ENCODE measurements at places on chromosomes 2 and 18.

- DNase-seq, result no peak
These were observed 287.2 kb upstream of the LINC00305 start for GRCh38 chr18:64436111-64436510.

- no peak for DNase-seq
These were observed 48.4 kb downstream of the MAP2 start for GRCh38 chr2:209472112-209472832.

GRCh38 chr2:63777816-63778215 lies 63.9 kb upstream of the UGP2 start:
- DNase-seq, result no peak

DNA sequence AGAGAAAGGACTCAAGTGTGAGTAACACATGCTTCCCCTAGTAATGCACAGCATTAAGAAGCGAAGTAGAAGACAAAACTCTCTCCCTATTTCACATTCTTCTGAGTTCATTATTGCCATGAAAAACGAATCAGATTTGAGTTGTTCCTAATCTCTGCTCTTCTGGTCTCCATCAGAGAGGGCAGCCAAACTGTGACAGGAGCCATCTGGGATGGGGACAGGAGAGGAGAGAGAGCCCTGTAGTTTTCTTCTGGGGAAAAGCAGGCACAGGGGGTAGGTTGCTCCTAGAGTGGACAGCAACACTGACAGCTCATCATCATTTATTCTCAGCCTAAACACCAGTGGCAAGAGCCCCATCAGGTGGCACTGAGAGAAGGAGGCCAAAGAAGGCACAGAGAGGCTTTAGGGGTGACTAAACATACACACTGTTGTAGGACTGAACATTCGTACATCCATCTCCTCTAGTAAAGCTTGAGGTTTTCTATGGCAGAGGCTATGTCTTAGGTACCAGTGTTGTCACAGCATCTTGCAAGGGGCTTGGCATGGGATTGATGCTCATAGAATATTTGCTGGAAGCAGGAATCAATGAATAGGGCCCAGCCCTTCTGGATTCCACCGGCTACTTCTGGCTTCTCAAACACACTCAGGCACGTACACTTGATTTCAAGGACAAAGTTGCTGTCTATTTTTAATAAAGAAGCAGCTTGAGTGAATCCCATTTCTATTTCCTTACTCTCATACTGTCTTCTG lies 33.1 kb downstream of the SLC8A1 start:
- no peak for DNase-seq

DNA sequence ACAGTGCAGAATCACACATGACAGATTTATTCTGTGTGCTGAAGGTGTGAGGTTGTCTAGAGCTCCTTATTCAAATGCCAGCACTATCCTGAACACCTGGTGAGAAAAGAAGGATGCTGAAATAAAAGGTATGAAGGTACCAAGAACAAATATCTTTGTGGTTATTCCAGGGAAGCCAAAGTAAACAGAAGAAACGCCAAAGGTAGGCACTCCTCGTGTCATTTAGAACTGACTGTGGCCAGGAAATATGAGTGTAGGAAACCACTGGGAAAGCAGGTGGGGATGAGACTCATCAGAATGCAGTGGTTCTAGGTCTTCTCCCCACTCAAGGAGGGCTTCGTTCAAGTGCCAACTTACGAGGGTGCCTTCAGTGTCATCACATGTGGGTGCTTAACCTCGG lies 80.8 kb downstream of the KIF5C start:
- no peak for DNase-seq

- no peak for DNase-seq
These were observed 85.2 kb downstream of the HS1BP3 start for GRCh38 chr2:20565623-20566236.

DNA sequence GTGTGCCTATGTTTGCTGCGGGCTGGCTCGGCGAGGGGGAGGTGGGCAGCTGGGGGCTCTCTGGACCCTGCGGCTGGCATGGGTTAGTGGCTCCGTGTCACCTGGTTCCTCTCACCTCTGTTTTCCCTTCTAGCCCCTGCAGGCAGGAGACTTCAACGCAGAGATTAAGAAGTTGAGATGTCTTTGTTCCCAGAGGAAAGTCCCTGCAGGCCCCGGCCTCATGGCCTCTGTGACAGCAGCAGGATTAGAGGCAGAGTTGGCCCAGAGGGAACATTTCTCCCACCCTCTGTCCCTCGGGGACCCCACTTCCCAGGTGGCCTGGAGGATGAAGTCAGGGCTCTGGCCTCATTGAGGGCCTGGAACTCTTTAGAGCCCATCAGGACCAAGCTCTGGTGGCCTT lies 56.5 kb downstream of the HPCAL1 start:
- DNase-seq, result no peak

- no peak for DNase-seq
These were observed 208.6 kb downstream of the MYO1B start for GRCh38 chr2:191453761-191454160.

DNA sequence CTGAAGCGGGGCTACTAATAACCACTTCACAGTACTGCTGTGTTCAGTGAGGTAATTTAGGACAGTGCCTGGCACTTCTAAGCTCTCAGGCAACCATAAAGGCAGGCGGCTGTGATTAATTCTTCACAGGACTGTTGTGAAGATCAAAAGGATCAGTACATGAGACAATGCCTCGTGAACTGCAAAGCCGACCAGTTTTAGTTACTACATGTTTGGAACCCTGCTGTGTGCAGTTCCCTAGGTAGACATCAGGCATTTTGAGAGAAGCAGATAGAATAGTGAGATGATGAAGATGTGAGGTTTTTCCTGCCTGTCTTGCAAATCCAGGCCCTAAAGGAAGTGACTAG lies 19.1 kb downstream of the EFHD1 start:
- DNase-seq, result no peak

DNA sequence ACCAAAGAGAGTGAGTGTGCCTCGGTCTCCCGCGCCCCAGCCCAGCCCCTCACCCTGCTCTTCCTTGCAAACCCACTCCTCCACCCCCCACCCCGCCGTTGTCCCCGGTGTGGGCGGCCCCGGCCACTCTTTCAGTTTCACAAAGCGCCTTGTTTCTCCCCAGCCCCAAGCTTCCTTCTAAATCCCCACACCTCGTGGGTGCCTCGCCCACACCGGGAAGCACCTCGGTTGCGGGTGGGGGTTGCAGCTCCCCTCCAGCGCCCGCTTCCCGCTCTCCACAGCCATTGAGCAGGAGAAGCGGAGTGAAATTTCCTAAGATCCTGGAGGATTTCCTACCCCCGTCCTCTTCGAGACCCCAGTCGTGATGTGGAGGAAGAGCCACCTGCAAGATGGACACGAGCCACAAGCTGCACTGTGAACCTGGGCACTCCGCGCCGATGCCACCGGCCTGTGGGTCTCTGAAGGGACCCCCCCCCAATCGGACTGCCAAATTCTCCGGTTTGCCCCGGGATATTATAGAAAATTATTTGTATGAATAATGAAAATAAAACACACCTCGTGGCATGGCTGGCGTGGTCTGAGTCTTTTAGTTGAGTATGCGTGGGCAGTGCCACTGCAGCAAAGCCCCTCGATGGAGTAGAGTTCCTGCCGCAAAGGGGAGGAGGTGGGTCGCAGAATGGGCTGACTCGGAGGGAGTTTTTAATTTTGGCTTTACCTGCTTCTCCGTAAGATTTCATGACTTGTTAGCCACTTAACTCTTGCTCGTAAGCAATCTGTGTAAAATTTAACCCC lies 848 bp downstream of the TMSB10 start:
- DNase-seq, result no peak

DNA sequence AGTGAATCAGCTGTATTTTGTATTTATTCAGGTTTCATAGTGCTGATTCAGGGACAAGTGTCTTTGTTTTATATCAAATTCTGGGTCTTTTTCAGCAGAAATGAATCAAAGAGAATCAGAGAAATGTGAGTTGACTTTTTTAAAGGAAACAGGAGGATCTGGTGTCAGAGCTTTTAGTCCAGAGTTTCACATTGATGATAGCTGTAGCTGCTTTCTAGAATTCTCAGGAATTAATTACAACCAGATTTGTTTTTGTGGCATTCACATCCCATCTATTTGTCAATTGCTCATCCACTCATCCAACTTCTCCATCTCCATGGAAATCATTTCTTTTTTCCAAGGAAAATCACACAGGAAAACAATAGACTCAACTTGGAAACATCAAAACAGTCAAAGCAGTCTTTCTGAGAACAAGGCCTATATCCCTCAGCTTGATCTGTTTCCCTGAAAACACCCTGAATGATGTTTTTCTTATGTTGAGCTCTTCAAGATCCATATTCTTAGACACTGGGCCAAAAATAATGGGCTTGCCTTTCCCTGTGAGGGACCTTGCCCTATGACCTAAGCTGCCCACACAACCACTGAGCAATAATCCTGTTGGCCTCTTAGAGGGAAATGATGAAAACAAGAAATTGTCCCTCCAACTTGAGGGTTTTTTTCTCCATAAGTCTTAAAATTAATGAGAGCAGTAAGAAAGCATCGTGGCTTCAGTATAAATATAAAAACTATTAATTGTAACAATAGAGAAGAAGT lies 249.5 kb upstream of the FN1 start:
- no peak for DNase-seq

GRCh38 chr2:9416962-9417316 lies 6.4 kb downstream of the ITGB1BP1 start:
- DNase-seq, result no peak

- no peak for DNase-seq
These were observed 5.8 kb downstream of the GAD1 start for GRCh38 chr2:170822290-170823087.

DNA sequence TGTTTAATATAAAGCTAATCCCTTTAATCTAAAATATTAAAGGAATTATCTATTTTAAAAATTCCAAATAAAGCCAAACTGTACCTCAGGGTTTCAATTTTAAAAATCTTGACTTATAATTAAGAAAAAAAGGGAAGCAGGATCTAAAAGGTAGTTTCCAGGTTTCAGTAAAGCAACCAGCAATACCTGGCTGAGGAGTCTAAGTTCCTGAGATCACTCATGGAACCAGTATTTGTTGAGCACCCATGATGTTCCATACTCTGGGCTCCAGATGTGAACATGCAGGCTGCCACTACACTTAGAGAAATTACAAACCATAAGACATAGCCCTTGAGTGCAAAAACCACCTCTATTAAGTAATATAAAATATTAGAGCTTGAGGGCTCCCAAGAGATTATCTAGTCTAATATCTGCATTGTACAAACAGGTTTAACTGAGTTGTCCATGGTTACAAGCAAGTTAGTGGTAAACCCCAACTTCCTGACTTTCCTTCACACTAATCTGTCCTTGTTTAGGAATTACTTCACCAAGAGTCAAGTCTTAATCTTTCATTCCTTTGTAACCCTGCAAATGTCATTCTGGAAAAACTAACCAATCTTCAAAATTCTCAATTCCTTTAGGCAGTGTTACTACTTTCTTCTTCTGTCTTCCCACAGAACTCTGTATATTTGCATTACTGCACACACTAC lies 49.2 kb downstream of the CLASP1 start:
- DNase-seq, result no peak

Data from activated naive CD8-positive, alpha-beta T cell treated with anti-CD3 and anti-CD28 coated beads, Interleukin-2, amount 50 U/mL, for 16 hours (primary cell).